ENCODE measurements at places on chromosomes 11 and 22.

DNA sequence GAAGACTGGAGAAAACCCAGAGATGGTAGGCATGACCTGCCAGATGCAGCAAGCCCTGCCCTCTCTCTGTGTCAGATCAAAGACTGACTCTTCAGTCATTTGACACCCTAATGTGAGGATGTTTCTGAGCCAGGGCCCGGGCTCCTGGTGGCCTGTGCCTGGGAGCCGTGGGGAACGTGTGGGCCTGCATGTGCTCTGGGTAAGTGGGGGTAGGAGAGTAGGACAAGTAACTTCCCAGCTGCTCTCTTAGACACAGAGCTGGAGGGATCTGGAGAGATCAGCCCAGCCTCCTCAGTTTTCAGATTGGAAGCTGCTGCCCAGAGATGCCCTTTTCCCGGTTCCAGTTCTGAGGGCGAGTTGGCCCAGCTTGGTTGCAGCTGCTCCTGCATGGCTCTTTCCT is 110.8 kb downstream of the TEAD1 start:
- DNase-seq = no peak

- no peak for DNase-seq
Observed at GRCh38 chr11:11069841-11070835, 212.3 kb upstream of the ZBED5 start.

GRCh38 chr11:12950670-12951069 is 58.4 kb upstream of the RASSF10 start:
- no peak for DNase-seq

- DNase-seq = no peak
Observed at GRCh38 chr11:75505916-75506692, 19.6 kb downstream of the GDPD5 start.

DNA sequence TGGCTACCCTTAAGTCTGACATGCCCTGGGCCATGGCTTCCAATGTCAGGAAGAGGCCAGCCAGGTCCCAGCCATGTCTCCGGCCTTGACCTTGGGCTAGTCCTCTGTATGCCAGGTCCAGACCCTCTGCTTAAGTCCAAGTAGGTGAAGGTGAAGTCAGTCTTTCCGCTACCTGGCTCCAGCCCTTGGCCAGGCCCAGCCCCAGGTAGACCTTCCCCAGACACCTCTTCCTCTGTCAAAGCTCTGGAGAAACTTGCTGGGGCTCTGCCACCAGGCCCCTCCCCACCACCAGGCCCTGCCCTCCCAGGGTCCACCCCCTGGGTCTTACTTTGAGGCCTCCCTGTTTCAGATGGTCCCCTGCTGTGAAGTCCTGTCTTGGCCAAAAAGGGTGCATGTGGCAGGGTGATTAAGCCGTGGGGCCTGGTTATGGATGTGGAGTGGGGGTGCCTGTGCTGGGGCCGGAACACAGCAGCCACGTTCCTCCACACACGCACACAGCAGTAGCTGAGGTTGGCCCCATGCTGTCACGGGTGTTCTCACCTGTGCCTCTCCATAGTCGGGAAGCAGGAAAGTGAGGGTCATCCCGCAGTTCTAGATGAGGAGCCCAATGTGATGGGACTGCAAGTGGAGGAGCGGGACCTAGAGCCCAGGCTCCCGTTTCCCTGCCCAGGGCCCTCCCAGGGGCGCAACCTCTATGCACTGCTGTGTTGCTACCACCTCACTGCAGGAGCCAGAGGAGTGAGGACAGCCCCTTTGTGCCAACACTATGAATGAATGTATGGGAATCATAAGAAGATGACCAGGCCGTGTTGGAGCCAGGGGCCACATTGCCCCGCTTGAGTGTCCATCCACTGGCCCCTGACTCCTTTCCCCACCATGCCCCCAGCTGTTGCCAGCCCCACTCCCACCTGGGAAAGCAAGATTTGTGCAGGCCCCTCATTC is 72.2 kb downstream of the LINC01488 start:
- DNase-seq = no peak

DNA sequence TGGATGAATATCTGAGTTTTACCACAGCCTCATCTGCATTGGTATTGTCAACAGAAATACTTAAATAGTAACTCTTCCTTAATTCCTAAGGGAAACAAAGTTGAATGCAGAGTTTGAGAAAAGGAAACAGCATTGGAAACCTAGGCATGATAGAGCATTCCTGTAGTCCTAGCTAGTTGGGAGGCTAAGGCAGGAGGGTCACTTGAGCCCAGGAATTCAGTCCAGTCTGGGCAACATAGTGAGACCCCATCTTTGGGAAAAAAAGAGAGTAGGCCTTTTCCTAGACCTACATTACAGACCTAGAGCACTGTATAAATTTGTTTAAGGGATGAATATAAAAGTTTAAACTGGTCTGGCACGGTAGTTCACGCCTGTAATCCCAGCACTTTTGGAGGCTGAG is 13.4 kb downstream of the PAFAH1B2 start:
- DNase-seq = no peak

DNA sequence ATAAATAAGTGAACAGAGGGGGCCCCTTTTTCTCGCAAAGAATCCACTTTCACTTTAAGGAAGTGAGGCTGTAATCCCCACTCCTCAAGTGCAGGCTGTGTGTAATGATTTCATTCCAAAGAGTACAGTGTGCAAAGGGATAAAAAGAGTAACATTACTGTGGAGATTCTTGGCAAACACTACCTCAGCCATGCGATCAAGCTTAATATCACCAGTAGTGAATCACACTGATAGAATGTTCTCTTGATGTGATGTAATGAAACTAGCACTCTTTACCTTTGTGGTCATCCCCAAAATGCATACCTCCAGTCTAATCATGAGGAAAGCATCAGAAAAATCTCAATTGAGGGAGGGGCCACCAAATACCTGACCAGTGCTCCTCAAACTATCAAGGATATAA is 246.1 kb upstream of the CHORDC1 start:
- no peak for DNase-seq

- DNase-seq = no peak
Observed at GRCh38 chr22:39475337-39475736, 18.5 kb downstream of the MGAT3 start.

Data from T1000 (cell line).